ENCODE measurements at places on chromosomes 1 and 21. TPM values are rescaled to one million over a fixed set of nuclear protein-coding genes. Genes with fewer than 3 reads are reported as not detected.

Gene DISC1
- total RNA-seq, result 9.2 TPM

Gene IGSF21
- total RNA-seq, result 2.0 TPM

Gene VHLL
- total RNA-seq, result not detected

Gene ERRFI1
- total RNA-seq, result 37.2 TPM

Gene ATP5IF1
- 302 TPM for total RNA-seq

Data from left colon (tissue), 2 donors.